KBM-7 (cell line): ENCODE measurements at places on chromosomes 16 and 17.

- DNase-seq: no peak
These were observed 47.3 kb upstream of the DNAH17 start for GRCh38 chr17:78624324-78625151.

DNA sequence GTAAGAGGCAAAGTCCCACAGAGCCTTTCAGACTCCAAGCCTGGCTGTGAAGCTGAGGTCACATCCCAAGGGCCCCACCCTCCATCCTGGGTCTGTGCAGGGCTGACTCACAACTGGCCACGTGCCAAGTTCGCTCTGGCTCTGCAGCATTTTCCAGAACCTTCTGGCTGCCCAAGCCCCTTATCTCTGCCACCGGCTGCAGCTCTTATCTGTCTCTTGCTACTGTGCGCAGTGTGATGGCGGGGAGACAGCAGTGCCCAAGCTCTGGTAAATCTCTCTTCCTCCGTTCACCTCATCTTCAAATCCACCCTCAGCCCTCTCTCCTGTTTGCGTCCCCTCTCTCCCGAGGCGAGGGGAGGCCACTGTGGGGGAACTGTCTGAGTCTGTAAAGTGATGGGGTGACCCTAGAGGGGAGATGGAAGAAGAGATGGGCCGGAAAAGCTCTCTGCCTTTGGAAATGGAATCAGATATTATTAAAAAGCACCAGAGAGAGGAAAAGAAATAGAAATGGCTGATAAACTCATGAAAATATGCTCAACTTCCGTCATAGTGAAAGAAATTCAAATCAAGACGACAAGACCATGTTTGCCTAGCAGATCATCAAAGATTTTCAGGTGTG, 162.7 kb upstream of the CDC42EP4 start:
- DNase-seq: no peak

GRCh38 chr16:86598607-86599565, 20.5 kb downstream of the FOXL1 start:
- DNase-seq: no peak

DNA sequence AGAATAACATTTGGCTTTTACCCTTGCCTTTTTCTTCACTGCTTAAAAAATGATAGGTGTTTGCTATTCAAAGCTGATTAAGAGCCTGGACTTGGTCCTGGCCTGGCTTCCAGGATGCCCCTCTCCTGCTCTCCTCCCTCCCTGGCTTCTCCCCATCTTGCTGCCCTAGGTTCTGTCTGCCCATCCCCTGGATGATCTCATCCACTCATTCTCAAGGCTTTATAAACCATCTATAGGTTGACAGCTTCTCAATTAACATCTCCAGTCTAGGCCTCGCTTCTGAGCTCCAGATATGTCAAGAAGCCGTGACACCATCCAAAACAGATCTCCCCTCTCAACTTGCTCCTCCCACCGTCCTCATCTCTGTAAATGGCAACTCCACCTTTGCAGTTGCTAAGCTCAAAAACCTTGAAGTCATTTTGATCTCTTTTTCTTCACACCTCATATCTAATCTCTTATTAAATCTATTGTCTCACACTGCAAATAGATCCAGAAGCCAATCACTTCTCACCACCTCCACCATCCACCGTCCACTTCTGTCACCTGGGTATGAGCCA, 8.7 kb downstream of the ZNF771 start:
- DNase-seq: no peak

GRCh38 chr17:2814049-2814448, 17.8 kb downstream of the RAP1GAP2 start:
- no peak for DNase-seq

- no peak for DNase-seq
These were observed 40.3 kb upstream of the IRX5 start for GRCh38 chr16:54890381-54890780.

GRCh38 chr17:21276264-21276588, 8.3 kb upstream of the MAP2K3 start:
- no peak for DNase-seq

DNA sequence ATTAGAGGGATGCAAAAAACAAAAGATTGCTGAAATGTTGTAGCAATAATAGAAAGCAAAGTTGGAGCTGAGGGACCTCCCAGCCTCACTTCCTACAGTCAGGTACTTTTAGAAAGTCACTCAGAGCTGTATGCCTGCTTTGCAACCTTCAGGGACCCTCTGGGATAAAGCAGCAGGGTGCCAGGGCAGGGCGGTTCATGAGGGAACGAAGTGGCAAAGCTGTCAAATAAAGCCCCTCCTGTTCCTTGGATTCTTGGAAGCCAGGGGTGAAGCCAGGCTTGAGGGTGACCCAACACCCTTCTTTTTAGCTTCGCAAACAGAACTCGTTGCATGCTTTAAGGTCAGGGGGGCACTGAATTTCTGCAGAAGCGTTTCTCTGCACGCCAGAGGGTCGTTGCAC, 767 bp downstream of the ATP2C2 start:
- DNase-seq: no peak

- no peak for DNase-seq
These were observed 12.0 kb downstream of the CDIPT start for GRCh38 chr16:29850998-29851397.

DNA sequence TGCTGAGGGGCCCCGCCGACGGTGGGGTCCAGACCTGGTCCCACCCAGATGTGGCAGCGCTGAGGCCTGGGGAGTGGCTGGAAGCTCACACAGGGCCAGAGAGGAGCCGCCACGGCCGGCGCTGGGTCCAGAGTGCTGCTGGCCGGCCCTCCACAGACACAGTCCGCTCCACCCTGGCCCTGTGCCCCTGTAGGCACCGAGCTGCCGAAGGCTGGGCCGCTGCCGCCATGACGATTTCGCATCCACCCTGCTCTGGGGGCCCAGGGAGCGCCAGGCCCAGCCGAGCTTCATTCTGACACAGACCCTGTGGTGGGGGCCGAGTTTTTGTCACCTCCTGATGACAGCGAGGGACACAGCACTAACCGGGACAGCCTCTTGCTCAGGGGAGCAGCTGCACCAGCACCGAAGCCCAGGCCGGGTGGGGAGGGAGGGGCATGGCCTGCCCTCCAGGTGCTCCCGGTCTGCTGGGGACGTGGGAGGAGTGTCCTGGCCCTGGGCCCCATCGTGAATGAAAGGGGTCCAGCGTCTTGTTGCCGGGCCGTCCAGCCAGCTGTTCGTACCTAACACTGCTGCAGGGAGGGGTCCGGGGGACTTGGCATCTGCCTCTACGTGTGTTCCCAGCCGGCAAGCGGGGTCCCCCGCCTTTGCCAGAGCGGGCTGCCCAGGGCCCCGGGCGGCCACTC, 27.1 kb upstream of the SSTR5 start:
- DNase-seq: no peak

GRCh38 chr17:76434870-76435269, 18.1 kb downstream of the UBE2O start:
- DNase-seq: no peak

GRCh38 chr16:52832771-52833170, 219.9 kb downstream of the CHD9NB start:
- DNase-seq: no peak

DNA sequence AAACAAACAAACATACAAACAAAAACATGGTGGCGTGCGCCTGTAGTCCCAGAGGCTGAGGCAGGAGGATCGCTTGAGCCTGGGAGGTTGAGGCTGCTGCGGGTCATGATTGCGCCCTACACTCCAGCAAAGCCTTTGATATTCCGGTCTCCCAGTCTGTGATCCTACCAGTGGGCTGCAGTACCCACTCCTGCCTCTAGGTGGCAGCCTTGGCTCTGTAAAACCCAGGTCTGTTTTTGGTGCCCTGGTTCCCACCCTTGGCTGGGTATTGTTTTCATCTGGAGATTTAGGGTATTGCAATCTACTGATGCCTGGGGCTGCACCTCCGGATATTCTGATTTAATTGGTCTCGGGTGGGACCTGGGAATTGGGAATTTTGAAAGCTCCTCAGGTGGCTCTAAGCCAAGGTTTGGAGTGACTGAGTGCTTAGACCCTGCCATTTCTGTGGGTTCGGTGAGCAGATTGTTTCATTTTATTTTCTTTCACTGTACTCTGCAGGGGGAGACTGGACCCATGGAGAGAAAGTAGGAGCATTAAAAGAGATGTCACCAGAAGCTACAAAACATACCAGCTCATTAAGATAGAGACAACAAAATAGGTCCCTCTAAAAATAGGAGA, 40.5 kb downstream of the MYH3 start:
- DNase-seq: peak; percentile 78
